Stimulated activated CD8-positive, alpha-beta memory T cell treated with anti-CD3 and anti-CD28 coated beads, Interleukin-15, amount 100 ng/mL, for 24 hours (primary cell): ENCODE measurements at places on chromosomes 13 and 19.

DNA sequence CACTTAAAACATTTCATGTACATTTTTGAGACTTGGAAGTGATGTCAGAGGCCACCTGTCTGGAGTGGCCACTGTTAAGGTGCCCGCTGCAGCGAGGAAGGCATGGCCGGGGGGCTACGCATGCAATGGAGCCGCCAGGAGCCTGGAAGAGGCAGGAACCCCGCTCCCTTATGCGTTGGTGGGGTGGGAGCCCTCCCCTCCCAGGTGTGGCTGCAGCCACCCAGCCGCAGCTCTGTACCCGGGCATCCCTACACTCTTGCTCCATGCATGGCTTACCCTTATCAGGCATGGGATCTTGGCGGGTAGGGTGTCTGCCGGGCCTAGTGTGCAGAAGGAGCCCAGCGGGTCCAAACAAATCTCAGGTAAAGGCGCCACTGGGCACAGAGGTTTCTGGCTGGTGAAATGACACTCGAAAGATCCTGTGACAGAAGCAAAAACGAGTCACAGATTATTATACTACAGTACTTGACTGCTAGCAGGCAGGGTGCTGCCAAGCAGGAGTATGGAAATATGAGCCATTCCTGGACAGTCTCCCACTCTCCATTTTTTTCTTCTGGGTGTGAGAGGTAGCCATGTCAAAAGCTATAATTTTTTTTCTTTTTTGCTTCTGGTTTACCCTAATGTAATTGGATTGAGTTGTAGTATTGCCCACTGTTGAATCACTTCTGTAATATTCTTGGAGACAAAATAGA lies 1606.3 kb upstream of the MIR17HG start:
- DNase-seq = no peak

GRCh38 chr13:92590503-92590908 lies 636.1 kb upstream of the GPC6 start:
- no peak for DNase-seq

DNA sequence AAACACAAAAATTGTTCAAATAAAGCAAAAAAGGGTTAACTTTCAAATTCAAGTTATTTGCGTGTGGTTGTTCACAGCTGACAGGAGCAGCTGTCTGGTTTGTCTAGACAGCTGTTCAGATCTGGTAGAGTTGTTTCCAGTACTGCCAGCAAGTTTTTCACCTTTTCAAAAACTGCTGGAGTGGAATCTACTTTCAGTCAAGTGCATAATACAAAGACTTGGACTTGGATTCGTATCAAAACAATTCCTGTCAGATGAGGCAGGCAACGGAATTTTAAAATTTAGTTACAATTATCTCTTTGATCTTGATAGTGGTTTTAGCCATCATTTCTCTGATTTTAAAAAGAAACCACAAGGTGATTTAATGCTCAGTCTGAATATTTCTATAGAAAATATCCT lies 51.7 kb upstream of the EEF1AKMT1 start:
- no peak for DNase-seq

- no peak for DNase-seq
Observed at GRCh38 chr13:103101500-103101899, 35.3 kb upstream of the SLC10A2 start.

- DNase-seq = no peak
Observed at GRCh38 chr13:113980489-113981064, 6.7 kb upstream of the C13orf46 start.

GRCh38 chr13:38483623-38484022 lies 134.0 kb downstream of the UFM1 start:
- DNase-seq = no peak

DNA sequence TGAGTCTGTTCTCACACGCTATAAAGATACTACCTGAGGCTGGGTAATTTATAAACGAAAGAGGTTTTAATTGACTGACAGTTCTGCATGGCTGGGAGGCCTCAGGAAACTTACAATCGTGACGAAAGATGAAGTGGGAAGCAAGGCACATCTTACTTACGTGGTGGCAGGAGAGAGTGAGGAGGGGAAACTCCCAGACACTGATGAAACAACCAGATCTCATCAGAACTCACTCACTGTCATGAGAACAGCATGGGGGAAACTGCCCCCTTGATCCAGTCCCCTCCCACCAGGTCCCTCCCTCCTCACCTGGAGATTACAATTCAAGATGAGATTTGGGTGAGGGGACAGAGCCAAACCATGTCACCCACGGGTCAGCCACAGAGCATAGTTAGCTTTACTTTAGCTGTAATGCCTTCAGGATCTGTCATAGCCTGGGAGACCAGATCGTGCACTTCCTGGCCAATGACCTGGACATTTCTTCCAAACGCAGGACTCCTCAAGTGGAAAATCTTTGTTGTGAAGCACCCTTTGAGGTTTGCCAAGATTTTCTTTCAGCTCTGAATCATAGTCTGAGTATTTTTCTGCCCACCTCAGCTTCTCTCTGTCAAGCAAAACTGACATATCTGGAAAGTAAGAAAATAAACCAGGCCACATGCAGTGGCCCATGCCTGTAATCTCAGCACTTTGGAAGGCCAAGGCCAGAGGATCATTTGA lies 25.2 kb upstream of the HIF3A start:
- DNase-seq = no peak

- DNase-seq = no peak
Observed at GRCh38 chr19:45739498-45740439, 6.5 kb downstream of the MEIOSIN start.

GRCh38 chr13:29550430-29550988 lies 45.0 kb downstream of the SLC7A1 start:
- no peak for DNase-seq

- no peak for DNase-seq
Observed at GRCh38 chr13:112821340-112822055, 131.7 kb downstream of the ATP11A start.

- peak; percentile 99 for DNase-seq
Observed at GRCh38 chr19:53103234-53104203, at the start of gene ZNF160. ZNF160 (minus strand) TSS chr19:53103422; CDS start chr19:53086276, 17,146 bp downstream.

GRCh38 chr19:28847468-28847867 lies 365.5 kb downstream of the UQCRFS1 start:
- DNase-seq = no peak

GRCh38 chr13:73278186-73278585 lies 219.4 kb downstream of the KLF5 start:
- DNase-seq = no peak

DNA sequence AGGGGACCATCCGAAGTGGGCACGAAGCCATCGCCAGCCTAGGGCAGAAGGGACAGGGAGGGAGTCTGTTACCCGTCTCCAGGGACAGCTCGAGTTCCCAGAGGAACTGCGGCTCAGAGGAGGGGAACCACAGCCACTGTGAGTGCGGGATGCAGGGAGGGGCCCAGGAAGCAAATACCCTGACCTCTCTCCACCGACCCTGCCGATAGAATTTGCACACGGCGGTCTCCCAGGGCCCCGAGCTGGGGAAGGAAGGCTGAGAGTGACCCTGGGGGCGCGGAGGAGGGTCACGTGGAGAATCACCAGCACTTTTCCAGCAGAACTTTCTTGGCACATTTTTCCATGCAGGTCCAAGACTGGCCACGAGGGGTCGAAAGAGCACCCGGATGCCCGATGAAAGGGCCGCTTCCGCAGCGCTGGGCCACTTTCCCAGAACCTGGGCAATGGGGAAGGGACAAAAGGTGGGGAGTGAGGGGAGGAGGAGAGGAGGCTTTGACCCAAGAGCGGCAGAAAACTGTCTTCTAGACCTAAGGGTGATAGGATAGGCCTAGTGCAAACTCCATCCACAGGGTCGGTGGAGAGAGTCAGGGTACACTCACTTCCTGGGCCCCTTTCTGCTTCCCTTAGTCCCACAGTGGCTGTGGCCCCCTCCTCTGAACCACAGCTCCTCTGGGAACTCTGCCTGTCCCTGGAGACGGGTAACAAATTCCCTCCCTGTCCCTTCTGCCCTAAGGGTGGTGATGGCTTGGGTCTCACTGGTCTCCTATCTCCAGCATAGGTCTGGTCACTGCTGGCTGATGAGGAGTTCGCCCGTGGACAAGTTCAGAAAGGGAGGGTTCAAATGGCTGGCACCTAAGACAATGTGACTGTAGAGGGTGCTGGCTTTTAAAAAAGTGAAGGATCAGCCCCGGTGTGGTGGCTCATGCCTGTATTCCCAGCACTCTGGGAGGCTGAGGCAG lies 5.3 kb upstream of the GPR4 start:
- DNase-seq = no peak

DNA sequence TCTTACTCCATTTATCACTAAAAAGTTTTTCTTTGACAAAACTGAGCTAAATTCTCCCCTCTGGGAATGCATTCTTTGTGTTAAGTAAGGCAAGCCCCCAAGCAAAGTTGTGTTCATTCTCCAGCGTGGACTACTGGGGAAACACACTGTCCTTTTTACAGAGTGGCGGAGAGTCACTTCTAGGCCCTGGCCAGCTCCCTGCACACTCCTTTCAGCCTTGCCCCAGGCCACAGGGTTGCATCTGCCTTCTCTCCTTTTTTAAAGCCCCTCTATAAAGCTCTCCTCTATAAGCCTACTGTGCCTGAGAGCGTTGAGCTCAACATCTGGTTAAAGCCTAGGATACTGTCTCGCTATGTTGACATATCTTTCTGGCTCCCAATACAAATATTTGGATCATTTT lies 803.4 kb downstream of the PCDH17 start:
- DNase-seq = no peak

- DNase-seq = no peak
Observed at GRCh38 chr13:30831515-30831914, 74.6 kb upstream of the MEDAG start.

- no peak for DNase-seq
Observed at GRCh38 chr13:90027409-90027808, 1320.1 kb upstream of the MIR17HG start.

DNA sequence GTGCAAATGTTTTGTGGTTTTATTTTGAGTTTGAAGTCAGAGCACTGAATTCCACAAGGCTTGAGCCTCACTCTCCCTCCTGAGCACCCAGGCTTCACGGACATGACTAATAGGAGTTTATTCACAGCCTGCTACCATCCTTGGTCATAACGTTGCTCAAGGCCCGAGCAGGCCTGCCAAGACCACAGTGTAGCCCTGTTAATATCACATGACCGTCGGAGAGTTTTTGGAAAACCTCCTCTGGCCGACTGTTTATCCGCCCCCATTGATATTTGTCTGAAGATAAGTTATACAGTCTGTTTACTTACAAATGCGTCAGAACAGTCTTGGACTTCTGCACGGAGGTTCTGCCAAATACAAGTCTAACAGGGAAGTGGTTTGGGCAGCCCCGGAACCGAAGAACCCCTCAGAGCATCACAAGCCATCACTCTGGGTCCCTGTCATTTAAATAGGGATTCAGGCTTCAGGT lies 89.9 kb downstream of the COL4A2 start:
- no peak for DNase-seq

GRCh38 chr13:90447734-90448101 lies 899.8 kb upstream of the MIR17HG start:
- DNase-seq = no peak

DNA sequence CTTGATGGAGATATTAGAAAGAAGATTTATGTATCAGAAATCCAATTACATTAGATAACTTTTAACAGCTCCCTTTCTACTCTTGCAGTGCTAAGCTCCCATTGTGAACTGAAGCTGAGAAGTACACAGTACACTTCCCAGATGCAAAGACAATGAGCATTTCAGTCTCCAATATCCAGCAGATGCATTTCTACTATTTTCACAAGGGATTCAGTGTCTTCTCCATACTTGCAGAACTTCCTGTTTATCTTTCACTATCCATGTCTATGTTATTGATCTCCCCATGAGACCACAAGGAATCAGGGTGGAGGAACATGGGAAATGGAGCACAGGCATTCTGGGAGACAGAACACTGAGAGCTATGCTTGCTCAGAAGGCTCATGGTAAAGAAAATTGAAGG lies 207.5 kb downstream of the ENOX1 start:
- DNase-seq = no peak

- no peak for DNase-seq
Observed at GRCh38 chr19:2491130-2491801, 15.3 kb downstream of the GADD45B start.

- no peak for DNase-seq
Observed at GRCh38 chr13:34044660-34045080, 226.7 kb downstream of the RFC3 start.

GRCh38 chr13:110820322-110820721 lies 94.5 kb downstream of the ANKRD10 start:
- DNase-seq = no peak

- no peak for DNase-seq
Observed at GRCh38 chr19:8477889-8478288, 24.6 kb downstream of the PRAM1 start.

DNA sequence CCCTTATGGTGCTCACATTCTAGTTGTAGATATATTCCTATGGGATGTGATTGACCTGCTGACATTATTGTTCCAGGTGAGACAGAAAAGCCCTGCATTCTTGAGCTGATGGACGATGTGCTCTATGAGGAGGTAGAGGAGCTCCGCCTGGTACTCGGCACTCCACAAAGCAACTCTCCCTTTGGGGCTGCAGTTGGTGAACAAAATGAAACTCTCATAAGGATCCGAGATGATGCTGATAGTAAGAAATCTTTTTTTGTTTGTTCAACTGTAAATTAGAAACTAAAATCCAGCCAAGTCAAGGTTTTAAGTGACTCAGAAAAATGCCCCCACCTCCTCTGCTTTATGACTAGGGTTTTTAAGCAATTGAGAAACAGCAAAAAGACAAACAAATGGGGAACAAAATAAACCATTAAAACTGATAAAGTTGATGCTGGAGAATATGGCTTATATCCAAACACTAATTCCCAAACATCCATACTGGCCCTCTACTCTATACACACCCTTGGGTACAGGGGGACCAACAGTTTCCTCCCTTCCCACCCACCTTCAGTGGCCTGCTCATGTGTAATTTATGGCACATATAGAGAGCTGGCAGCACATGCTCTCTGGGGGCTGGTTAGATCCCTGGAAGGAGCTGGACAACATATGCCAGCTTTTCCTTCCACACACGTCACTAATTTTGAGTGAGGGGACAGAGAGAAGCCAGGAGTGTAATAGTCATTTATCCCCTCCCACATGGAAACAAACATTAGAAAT lies 139.6 kb downstream of the STOML3 start:
- DNase-seq = no peak

- no peak for DNase-seq
Observed at GRCh38 chr19:43798546-43799409, 3.5 kb downstream of the LYPD5 start.

DNA sequence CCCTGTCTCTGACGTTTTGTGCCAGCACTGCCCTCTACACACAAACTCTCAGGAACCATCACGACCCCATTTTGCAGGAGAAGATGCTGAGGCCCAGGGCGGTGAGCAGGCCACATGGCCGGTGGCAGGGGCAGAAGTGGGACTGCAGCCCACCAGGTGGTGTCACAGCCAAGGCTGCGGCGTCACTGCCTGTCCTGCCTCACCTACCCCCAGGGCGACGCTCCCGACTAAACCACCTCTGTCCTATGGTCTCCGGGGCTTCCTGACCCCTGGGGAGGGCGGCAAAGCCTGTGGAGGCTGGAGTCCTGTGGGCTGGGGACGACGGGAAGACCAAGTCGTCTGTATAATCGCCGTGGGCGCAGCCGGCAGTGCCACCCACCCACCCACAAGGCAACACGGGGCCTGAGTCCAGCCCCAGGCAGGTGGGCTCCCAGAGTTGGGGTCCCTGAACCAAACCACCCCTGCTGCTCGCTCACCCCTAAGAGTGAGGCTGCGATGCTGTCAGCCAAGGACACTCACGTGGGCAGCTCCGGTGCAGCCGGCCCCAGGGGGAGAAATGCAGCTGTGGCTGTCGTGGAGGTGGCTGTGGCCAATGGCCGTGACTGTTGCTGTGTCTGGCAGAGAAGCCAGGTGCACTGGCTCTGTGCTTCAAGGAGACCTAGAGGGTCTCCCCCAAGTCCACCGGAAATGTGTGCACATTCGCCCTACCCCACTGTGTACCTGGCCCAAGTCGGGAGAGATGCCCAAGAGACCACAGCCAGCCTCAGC lies 29.7 kb downstream of the RASA3 start:
- no peak for DNase-seq
